ENCODE measurements at places on chromosomes 11 and 22. TPM values are rescaled to one million over a fixed set of nuclear protein-coding genes. Genes with fewer than 3 reads are reported as not detected.

Gene DEAF1
- total RNA-seq = 58.4 TPM

Gene A4GALT
- 13.8 TPM for total RNA-seq

Gene PMM1
- 11.3 TPM for total RNA-seq

Gene GNAZ
- total RNA-seq = 9.6 TPM

Gene KCNE3
- total RNA-seq = 3.5 TPM

- no peak overlapping the region for H3K27ac ChIP-seq
- H3K4me3 ChIP-seq = no peak overlapping the region
- H3K27me3 ChIP-seq = peaks cover 13% of the 10 kb centered on the region
- H3K4me1 ChIP-seq = peaks cover 3% of the 10 kb centered on the region
- no peaks in the 10 kb centered on the region for H3K36me3 ChIP-seq
Observed at GRCh38 chr11:65778901-65779668, 1.7 kb downstream of the AP5B1 start.

Gene MS4A3
- not detected for total RNA-seq

GRCh38 chr11:67505605-67506396 lies 638 bp upstream of the PITPNM1 start:
- peak; percentile 81 for DNase-seq
- H3K4me1 ChIP-seq = peaks cover 9% of the 10 kb centered on the region
- H3K27me3 ChIP-seq = peaks cover 2% of the 10 kb centered on the region
- no peak overlapping the region for H3K4me3 ChIP-seq

Gene FANCF
- total RNA-seq = 29.4 TPM

DNA sequence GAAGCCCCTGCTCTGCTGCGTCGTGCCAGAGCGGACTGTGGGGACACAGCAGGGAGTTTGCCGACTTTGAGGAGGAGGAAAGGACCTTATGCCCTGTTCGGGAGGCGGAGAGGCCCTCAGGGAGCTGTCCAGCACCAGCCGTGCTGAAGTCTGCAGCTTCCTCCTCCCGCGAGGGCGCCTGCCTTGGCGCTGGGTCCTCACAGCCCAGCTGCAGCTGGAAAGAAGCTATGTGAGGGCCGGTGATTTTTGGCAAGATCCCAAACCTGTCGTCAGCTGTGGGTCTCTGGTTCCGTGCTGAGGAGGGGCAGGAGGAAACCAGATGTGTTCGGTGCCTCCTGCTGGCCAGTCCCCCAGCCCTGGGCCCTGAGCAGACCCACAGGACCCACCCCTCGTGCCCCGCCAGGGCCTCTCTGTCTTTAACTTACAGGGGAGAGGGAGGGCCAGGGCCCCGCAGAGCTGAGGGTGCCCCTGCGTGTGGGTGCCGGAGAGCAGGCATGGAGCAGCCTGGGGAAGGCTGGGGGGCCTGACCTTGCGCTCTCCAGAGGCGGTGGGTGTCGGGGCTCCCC lies 12.0 kb downstream of the BRSK2 start:
- H3K27ac ChIP-seq = no peak overlapping the region
- H3K4me3 ChIP-seq = no peak overlapping the region
- peak; percentile 92 for DNase-seq
- no peaks in the 10 kb centered on the region for H3K36me3 ChIP-seq
- no peaks in the 10 kb centered on the region for H3K4me1 ChIP-seq

DNA sequence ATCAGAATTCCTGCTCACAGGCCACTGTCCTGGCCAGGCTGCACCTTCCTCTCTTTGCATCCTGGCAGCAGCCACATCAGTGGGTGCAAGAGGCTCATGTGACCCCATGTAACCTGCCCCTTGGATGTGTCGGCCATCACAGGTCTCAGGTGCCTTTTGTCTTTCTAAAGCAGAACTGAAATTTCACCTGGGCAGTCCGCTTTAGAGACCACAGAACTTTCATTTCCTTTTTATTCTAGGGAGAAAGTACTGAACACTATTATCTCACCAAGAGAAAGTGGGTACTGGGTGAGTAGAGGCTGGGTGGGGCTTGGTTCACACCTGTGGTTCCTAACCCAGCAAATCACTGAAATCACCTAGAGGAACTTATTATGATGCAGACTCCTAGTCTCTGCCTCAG lies 51.7 kb upstream of the NUP160 start:
- no peak overlapping the region for H3K27ac ChIP-seq
- H3K36me3 ChIP-seq = no peaks in the 10 kb centered on the region
- DNase-seq = no peak
- no peaks in the 10 kb centered on the region for H3K4me1 ChIP-seq

Gene TUBA8
- total RNA-seq = 1.0 TPM

Gene CALCA
- total RNA-seq = 0.61 TPM

- no peak for DNase-seq
- H3K4me3 ChIP-seq = no peak overlapping the region
- no peaks in the 10 kb centered on the region for H3K27me3 ChIP-seq
- H3K4me1 ChIP-seq = peaks cover 2% of the 10 kb centered on the region
- peaks cover 86% of the 10 kb centered on the region for H3K36me3 ChIP-seq
Observed at GRCh38 chr11:62567018-62567633, 6.6 kb downstream of the EEF1G start.

Gene NCF4
- not detected for total RNA-seq

DNA sequence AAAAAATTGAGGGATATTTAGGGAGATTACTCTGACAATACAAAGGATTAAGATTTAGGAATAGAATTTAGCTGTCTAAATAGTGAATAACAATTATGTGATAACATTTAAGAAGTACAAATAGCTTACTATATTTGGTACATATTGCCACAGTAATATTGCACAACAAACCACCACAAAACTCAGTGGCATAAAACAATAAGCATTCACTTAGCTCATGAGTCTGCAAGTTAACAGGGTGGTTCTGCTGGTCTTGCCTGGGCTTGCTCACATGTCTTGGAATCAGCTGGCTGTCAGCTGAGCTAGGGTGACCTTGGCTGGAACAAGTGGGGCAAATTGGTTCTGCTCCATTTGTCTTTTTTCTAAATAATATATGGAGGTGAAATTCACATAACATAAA lies 115.1 kb downstream of the DCDC1 start:
- peaks cover 1% of the 10 kb centered on the region for H3K27me3 ChIP-seq
- H3K27ac ChIP-seq = no peak overlapping the region

GRCh38 chr11:71425860-71426259 lies 22.3 kb downstream of the DHCR7 start:
- H3K36me3 ChIP-seq = no peaks in the 10 kb centered on the region
- H3K4me1 ChIP-seq = no peaks in the 10 kb centered on the region
- DNase-seq = no peak
- H3K27ac ChIP-seq = no peak overlapping the region

DNA sequence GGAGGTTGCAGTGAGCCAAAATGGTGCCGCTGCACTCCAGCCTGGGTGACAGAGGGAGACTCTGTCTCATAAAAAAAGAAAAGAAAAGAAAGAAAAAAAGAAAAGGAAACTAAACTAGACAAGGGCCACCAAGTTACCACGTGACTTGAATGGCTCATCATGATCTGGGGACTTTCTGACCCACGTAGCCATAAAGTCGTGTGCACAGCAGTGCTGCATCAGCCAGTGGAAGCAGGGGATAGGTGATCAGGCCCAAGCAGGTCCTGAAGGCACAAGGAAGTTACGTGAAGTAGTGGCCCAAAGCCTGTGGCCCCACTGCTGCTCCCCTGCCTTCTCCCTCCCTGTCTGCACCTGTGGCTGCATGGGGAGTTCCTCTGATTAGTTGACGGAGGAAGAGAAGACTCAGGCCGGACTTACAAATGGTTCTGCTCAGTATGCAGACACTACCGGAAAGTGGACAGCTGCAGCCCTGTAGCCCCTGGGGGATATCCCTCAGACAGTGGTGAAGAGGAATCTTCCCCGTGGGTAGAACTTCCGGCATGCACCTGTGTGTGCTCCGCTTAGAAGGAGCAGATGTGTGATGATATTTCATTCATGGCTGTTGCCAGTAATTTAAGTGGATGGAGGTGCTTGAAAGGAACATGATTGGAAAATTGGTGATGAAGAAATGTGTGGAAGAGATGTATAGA lies 18.2 kb upstream of the CD81 start:
- H3K27me3 ChIP-seq = no peaks in the 10 kb centered on the region
- H3K36me3 ChIP-seq = no peaks in the 10 kb centered on the region
- no peaks in the 10 kb centered on the region for H3K4me1 ChIP-seq
- H3K27ac ChIP-seq = no peak overlapping the region
- DNase-seq = no peak

GRCh38 chr11:131764126-131764525 lies 393.7 kb downstream of the NTM start:
- no peak overlapping the region for H3K27ac ChIP-seq
- no peak overlapping the region for H3K4me3 ChIP-seq
- no peaks in the 10 kb centered on the region for H3K27me3 ChIP-seq
- no peak for DNase-seq
- H3K36me3 ChIP-seq = no peaks in the 10 kb centered on the region
- no peaks in the 10 kb centered on the region for H3K4me1 ChIP-seq

DNA sequence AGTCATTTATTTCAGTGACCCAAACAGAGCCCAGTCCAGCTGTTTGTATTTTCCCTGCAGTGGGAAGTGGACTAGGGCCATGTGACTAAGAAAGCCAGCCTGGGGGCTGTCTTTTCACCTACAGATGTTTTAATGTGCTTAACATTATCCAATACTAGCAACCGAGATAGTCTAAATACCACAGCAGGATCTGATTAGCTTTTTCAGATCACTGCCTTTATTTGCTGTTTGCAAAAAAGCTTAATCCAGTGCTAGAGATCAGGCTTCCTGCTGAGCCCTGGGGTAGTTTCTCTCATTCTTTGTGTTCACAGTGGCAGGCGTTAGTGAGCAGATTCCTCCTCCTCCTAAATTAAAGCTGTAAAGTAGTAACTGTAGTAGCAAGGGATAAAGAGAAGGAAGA lies 35.0 kb downstream of the ZC3H12C start:
- no peak for DNase-seq
- no peak overlapping the region for H3K27ac ChIP-seq
- H3K27me3 ChIP-seq = no peaks in the 10 kb centered on the region
- H3K36me3 ChIP-seq = no peaks in the 10 kb centered on the region
- H3K4me1 ChIP-seq = no peaks in the 10 kb centered on the region
- no peak overlapping the region for H3K4me3 ChIP-seq

DNA sequence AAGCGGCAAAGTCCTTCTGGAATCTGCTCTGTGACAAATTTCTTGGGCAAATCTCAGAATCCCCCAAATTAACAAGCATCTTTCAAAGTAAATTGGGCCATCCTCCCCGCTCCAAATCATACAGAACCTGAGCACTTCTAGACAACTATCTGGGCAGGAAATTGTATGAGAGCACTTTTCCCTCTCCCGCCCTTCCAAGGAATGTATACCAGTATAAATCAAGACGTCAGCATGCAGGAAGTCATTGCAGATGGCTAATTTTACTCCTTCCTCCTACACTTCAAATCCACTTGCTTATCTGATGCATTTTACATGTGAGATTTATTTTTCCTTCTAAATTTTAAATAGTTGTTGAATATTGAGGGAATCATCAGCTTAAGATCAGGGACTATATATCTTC lies 52.1 kb downstream of the NTM start:
- H3K36me3 ChIP-seq = no peaks in the 10 kb centered on the region
- H3K4me3 ChIP-seq = no peak overlapping the region
- no peak overlapping the region for H3K27ac ChIP-seq
- H3K27me3 ChIP-seq = no peaks in the 10 kb centered on the region

Gene PIK3IP1
- total RNA-seq = 1.3 TPM

DNA sequence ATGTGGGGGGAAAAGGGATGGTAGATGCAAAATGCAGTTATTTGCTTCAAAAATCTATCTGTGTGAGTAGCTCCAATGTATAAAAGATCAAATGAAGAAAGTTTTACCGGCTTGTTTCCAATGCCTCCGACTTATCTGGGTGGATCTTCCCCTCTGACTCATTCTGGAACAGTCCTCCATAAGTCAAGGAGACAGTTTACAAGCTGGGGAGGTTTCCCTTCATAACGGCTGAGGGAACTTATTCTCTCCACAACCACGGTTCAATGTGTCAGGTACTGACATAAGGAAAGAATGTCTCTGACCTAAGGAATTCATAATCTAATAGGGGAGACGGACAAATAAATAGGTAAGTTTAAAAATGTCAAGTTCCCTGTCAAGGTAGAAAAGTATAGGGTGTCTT lies 49.7 kb upstream of the BIRC3 start:
- H3K27ac ChIP-seq = no peak overlapping the region
- H3K4me1 ChIP-seq = peaks cover 3% of the 10 kb centered on the region

DNA sequence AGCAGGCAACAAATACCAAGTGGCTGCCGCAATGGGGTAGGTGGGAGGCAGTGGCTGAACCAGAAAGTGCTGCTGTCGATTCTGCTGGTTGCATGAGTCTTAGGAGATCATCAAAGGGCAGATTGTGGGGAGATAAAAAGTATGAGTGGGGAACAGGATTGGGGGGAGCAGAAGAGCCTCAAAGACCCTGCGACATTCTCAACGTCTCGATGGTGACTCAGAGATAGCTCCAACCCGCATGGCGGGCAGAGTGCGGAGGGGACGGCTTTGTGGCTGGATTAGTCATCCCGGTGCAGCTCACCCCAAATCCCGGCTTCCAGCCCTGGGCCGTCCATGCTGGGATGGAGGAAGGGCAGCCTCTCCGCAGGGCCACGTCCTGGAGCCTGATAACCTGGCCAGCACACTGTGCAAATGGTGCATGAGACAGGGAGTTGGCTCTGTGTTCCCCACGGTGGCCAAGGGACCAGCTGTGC lies 11.6 kb upstream of the RTN4R start:
- H3K27ac ChIP-seq = no peak overlapping the region
- H3K4me3 ChIP-seq = no peak overlapping the region
- no peaks in the 10 kb centered on the region for H3K27me3 ChIP-seq
- no peaks in the 10 kb centered on the region for H3K4me1 ChIP-seq
- DNase-seq = no peak

Gene CASP1
- total RNA-seq = not detected

Gene TEX12
- not detected for total RNA-seq

- DNase-seq = no peak
- no peak overlapping the region for H3K27ac ChIP-seq
- H3K4me1 ChIP-seq = no peaks in the 10 kb centered on the region
- H3K36me3 ChIP-seq = no peaks in the 10 kb centered on the region
- H3K4me3 ChIP-seq = no peak overlapping the region
- no peaks in the 10 kb centered on the region for H3K27me3 ChIP-seq
Observed at GRCh38 chr11:86167499-86168164, 76.9 kb upstream of the EED start.

GRCh38 chr11:20156876-20157613 lies 3.2 kb downstream of the DBX1 start:
- H3K27ac ChIP-seq = no peak overlapping the region
- no peak for DNase-seq
- no peaks in the 10 kb centered on the region for H3K36me3 ChIP-seq
- peaks cover 46% of the 10 kb centered on the region for H3K4me1 ChIP-seq
- peak overlapping the region; percentile 50 for H3K4me3 ChIP-seq
- H3K27me3 ChIP-seq = peaks cover 76% of the 10 kb centered on the region

GRCh38 chr11:80815752-80816453 lies 1375.1 kb upstream of the TENM4 start:
- H3K27me3 ChIP-seq = no peaks in the 10 kb centered on the region
- H3K4me3 ChIP-seq = no peak overlapping the region
- H3K27ac ChIP-seq = no peak overlapping the region

Gene SYT8
- total RNA-seq = not detected

GRCh38 chr11:30197869-30198268 lies 32.9 kb upstream of the FSHB start:
- H3K27ac ChIP-seq = no peak overlapping the region
- H3K36me3 ChIP-seq = no peaks in the 10 kb centered on the region
- H3K4me1 ChIP-seq = no peaks in the 10 kb centered on the region
- no peak overlapping the region for H3K4me3 ChIP-seq
- no peak for DNase-seq

Gene ZNF143
- total RNA-seq = 43.0 TPM
